Peyer's patch (tissue), 4 donors: ENCODE measurements at places on chromosomes 6 and 20. TPM values are rescaled to one million over a fixed set of nuclear protein-coding genes. Genes with fewer than 3 reads are reported as not detected.

The TRDN gene
- total RNA-seq = not detected

The LY6G6D gene
- not detected for total RNA-seq

The C6orf52 gene
- not detected for total RNA-seq

The SLC16A10 gene
- 9.5 TPM for total RNA-seq

The CAPN11 gene
- total RNA-seq = 4.9 TPM

The FRMD1 gene
- 10.7 TPM for total RNA-seq

- no peak overlapping the region for H3K4me3 ChIP-seq
- no peak overlapping the region for H3K27ac ChIP-seq
- no peaks in the 10 kb centered on the region for H3K4me1 ChIP-seq
- H3K27me3 ChIP-seq = no peaks in the 10 kb centered on the region
- H3K36me3 ChIP-seq = no peaks in the 10 kb centered on the region
- no peak for DNase-seq
These were observed 106.4 kb downstream of the RALGAPA2 start for GRCh38 chr20:20606050-20606449.

GRCh38 chr6:14910692-14911547, 334.9 kb upstream of the JARID2 start:
- no peaks in the 10 kb centered on the region for H3K36me3 ChIP-seq
- no peaks in the 10 kb centered on the region for H3K27me3 ChIP-seq
- peak overlapping the region; percentile 71 for H3K27ac ChIP-seq
- DNase-seq = no peak
- no peak overlapping the region for H3K4me3 ChIP-seq

DNA sequence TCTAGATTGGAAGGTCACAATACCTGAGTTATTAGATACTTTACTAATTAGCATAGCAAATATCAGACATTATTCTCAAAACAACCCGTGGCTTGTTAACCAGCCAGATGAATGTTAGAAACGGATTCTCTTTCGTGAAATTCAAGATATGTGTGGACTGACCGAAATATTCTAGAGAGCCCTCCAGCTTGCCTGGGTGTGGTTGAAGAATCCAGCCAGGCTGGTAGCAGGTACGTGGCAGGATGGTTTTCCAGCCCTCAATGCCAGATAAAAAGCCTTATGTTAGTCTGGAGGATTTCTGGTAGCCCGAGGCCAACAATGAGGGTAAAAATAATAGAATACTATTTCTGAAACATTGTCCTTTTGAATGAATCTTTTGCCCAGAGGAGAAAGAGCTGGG, 19.3 kb downstream of the ECT2L start:
- H3K4me3 ChIP-seq = no peak overlapping the region
- no peaks in the 10 kb centered on the region for H3K4me1 ChIP-seq
- no peak overlapping the region for H3K27ac ChIP-seq
- DNase-seq = no peak

DNA sequence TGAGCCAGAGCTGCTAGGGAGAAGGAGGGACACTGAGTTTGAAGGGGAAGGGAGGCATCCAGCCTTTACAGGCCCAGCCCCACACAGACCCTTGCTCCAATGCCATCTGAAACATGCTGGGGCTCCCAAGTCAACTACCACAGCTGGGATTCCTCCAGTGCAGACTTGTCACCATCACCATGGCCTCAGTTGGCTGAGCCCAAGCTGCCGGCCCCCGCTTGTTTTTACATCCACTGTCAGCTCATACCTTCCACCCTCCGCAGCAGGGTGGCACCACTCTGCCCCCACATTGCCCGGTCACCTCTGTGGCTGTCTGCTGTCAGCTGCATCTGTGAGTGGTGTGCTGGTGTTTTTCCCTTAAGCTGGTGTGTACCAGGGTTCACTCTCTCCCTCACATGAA, 26.1 kb downstream of the GFOD1 start:
- no peaks in the 10 kb centered on the region for H3K4me1 ChIP-seq
- no peaks in the 10 kb centered on the region for H3K27me3 ChIP-seq
- H3K36me3 ChIP-seq = no peaks in the 10 kb centered on the region
- no peak overlapping the region for H3K27ac ChIP-seq
- no peak overlapping the region for H3K4me3 ChIP-seq

DNA sequence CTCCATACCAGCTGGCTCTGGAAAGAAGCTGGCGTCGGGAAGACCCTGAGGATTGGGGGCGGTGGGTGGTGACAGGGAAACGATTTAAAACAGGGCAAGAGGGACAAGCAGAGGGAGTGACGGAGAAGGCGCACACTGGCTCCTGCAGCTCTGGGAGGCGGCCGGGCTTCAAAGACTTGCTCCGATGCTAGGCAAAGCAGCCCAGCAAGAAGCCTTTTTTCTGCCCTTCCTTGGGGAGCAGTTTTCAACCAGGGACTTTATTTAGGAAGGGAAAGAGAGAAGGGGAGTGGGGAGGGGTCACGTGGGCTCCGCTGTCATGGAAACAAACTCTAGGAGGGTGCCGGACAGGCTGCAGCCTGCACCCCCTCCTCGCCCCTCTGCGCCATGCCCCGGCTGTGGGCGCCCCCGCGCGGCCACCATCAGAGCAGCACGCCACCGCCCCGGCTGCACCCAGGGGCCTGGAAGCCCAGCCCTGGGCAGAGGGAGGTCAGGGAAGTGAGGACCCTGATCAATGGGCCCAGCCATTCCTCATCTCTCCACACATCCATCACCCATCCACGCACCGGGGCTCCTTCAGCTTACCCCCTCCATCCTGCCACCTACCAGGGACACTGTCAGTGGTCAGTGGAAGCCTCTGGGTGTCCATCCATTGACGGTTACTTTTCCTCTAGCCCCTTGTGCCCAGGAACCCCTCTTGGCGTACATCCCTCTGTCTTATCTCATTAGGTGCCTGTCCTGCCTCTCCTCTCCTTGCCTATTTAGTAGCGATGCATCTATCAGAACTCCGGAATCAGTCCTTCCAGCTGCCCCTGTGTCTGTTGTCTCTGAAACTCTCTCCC, 66.6 kb upstream of the CCDC167 start:
- H3K36me3 ChIP-seq = no peaks in the 10 kb centered on the region
- peak; percentile 58 for DNase-seq
- H3K27me3 ChIP-seq = peaks cover 3% of the 10 kb centered on the region
- H3K4me1 ChIP-seq = peaks cover 5% of the 10 kb centered on the region
- no peak overlapping the region for H3K27ac ChIP-seq

- DNase-seq = no peak
- no peaks in the 10 kb centered on the region for H3K36me3 ChIP-seq
- H3K4me1 ChIP-seq = no peaks in the 10 kb centered on the region
- H3K27me3 ChIP-seq = no peaks in the 10 kb centered on the region
- H3K4me3 ChIP-seq = no peak overlapping the region
These were observed 46.9 kb downstream of the GJA10 start for GRCh38 chr6:89941031-89941762.

DNA sequence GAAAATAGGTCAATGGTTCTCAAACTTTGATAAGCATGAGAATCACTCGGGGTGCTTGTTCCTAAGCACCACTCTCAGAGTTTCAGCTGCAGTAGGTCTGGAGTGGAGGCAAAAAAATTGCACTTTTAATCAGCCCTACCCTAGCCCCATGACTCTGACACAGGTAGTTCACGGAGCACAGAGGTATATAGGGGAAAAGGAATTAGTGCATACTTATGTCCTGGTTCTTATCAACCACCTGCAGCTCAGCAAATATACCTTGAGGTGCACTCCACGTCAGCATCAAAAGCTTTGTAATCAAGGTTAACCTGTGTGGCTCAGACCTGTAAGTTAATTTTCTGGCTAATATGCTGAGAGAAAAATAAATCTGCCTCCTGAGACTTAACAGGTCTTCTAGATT, 138.8 kb upstream of the HMGN3 start:
- H3K27ac ChIP-seq = no peak overlapping the region
- no peaks in the 10 kb centered on the region for H3K36me3 ChIP-seq
- no peaks in the 10 kb centered on the region for H3K4me1 ChIP-seq

DNA sequence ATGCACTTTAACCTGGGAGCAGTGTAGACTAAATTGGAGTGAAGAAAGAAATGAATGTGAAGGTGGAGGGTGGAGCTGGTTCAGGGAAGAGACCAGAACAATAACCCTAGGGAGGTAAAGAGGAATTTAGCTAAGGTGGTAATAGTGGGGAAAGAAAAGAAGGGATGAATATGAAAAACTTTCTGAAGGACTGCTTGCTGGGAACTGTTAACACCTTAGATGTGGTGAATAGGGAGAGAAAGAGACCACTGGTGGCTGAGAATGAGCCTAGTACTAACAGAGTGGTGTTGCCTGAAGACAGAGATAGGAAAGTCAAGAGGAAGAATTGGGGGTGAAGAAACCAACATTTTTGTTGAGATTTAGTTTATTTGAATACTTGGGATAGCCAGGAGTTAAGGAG, 78.4 kb upstream of the HS3ST5 start:
- no peaks in the 10 kb centered on the region for H3K27me3 ChIP-seq
- no peak for DNase-seq
- no peaks in the 10 kb centered on the region for H3K4me1 ChIP-seq
- H3K4me3 ChIP-seq = no peak overlapping the region
- H3K36me3 ChIP-seq = no peaks in the 10 kb centered on the region

DNA sequence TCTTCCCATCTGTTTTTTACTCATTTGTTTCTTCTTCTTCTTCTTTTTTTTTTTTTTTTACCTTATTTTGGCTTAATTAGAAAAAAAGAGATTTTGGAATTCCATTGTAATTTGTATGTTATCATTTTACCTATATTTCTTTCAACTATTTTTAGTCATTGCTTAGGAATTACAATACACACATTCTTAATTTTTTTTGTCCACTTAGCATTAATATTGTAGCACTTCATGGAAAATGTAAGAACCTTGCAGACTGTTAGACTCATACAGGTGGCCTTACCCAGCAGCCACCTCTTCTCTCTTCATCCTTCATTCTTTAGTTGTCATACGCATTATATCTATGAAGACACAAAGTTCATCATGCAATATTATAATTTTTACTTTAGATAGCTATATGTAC, 5.8 kb upstream of the SLC18B1 start:
- H3K27me3 ChIP-seq = no peaks in the 10 kb centered on the region
- H3K27ac ChIP-seq = no peak overlapping the region
- H3K4me3 ChIP-seq = no peak overlapping the region
- DNase-seq = no peak

DNA sequence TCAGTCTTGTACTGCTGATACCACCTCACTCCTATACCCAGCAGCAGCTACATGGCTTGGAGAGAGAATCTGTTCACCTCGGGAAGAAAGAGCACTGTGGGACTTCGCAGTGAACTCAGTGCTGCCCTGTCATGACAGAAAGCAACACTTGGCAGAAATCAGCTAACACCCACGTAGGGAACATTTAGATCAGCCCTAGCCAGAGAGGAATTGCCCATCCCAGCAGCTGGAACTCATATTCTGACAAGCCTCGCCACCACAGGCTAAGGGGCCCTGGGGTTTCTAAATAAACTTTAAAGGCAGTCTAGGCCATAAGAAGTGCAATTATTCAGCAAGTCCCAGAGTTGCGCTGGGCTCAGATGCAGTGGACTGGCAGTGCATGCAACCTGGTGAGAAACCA, 1266.8 kb downstream of the GRIK2 start:
- no peaks in the 10 kb centered on the region for H3K4me1 ChIP-seq
- no peaks in the 10 kb centered on the region for H3K36me3 ChIP-seq
- no peak overlapping the region for H3K4me3 ChIP-seq
- DNase-seq = no peak
- H3K27me3 ChIP-seq = no peaks in the 10 kb centered on the region
- no peak overlapping the region for H3K27ac ChIP-seq

- H3K27ac ChIP-seq = peak overlapping the region; percentile 51
- H3K4me1 ChIP-seq = no peaks in the 10 kb centered on the region
- H3K36me3 ChIP-seq = no peaks in the 10 kb centered on the region
- DNase-seq = peak; percentile 68
- peak overlapping the region; percentile 42 for H3K4me3 ChIP-seq
These were observed 50.2 kb downstream of the IYD start for GRCh38 chr6:150418827-150419594.

- H3K4me1 ChIP-seq = no peaks in the 10 kb centered on the region
- H3K27me3 ChIP-seq = no peaks in the 10 kb centered on the region
- no peak overlapping the region for H3K27ac ChIP-seq
- H3K36me3 ChIP-seq = no peaks in the 10 kb centered on the region
These were observed 239.7 kb upstream of the SUPT3H start for GRCh38 chr6:45617441-45617840.

DNA sequence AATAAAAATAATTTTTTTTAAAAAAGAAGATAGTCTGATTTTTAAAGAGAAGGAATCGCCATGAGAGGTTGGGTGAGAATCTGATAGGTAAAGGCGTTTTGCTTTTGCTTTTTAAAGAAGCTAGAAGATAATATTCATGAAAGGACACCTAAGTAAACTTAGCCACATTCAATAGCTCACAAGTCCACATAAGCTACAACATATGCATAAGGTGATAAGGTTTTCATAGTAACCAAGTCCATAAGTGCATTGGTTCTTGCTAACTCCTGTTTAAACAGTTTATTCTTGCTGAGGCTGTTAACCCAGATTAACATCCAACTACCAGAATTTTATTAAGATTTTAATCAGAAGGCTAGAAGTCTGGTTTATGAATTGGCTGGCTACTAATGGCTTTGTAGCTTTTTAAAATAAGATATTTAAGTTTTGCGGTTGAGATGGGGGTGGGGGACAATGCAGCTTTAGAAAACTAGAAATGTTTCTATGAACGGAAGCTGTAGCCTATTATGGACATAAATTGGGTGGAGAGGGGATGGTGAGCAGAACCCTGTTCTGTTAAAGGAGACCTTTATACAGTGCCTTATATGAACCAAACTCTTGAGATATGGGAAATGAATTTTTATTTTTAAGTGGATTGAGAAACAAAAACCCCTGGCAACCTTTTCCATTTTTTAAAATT, 235.1 kb downstream of the ZFAND3 start:
- no peaks in the 10 kb centered on the region for H3K27me3 ChIP-seq
- H3K27ac ChIP-seq = no peak overlapping the region

DNA sequence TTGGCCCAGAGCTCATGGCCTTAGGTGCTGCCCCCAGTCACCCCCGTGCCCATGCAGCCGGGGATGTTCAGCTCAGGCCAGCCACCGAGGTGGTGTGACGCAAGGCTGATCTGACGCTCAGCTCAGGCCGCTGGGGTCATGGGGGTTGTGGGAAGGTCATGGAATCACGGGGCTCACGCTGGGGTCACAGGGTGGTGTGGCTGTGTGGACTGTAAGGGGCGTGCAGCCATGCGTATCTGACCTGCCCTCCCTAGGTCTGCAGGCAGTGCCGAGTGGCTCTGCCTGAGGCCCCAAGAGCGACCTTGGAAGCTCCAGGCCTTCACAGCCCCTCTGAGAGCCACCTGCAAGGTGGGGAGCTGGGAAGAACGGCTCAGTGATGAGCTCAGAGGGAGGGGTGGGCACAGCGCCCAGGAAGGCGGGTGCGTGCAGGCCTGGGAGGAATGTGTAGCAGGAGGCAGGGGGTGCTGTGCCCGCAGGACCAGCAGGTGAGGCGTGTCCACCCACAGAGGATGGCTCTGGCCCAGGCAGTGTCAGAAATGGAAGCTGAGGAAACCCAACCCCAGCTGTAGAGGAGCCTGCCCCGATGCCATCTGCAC, 27.8 kb downstream of the CHRNA4 start:
- H3K27me3 ChIP-seq = no peaks in the 10 kb centered on the region
- no peak overlapping the region for H3K4me3 ChIP-seq
- H3K4me1 ChIP-seq = no peaks in the 10 kb centered on the region
- no peaks in the 10 kb centered on the region for H3K36me3 ChIP-seq

- no peaks in the 10 kb centered on the region for H3K36me3 ChIP-seq
- H3K27me3 ChIP-seq = no peaks in the 10 kb centered on the region
- H3K27ac ChIP-seq = no peak overlapping the region
- no peak overlapping the region for H3K4me3 ChIP-seq
- DNase-seq = no peak
- no peaks in the 10 kb centered on the region for H3K4me1 ChIP-seq
These were observed 41.2 kb upstream of the CHRNA4 start for GRCh38 chr20:63402181-63402859.
